ENCODE measurements at places on chromosomes 12 and 14.
A peak's percentile ranks its signal among the peaks of the same experiment; 100 is the strongest.

GRCh38 chr14:80772504-80772903 is 169.0 kb downstream of the CEP128 start:
- no peak for DNase-seq

DNA sequence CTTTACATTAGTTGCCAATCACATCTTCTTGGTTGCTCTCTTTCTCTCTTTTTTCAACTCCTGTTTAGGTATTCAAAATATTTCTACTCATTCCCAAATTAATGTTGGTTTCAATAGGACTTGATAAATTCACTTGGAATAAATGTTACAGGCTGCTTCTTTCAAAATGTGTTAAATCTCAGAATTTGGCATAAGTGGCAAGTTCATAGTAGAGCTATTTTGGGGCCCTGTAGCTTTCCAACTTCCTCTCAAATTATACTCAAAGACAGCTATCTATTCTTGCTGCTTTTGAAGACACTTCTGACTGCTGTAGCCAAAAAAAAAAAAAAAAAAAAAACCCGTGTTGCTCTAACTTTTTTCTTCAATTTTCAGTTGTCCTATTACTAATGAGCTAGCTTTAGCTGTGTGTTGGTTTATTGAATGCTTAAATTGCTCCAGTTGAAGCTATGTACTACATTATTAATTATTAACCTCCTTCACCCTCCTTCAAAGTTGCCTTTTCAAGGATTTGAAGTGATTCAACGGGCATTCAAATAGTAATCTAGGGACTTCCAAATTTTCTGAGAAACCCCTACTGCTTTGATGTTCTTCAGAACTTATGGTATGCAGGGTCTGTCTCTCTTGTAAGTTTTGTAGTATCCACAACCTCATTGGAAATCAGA is 554.6 kb upstream of the FLRT2 start:
- no peak for DNase-seq

- no peak for DNase-seq
Measured at GRCh38 chr14:103070971-103071542, 13.0 kb upstream of the LBHD2 start.

DNA sequence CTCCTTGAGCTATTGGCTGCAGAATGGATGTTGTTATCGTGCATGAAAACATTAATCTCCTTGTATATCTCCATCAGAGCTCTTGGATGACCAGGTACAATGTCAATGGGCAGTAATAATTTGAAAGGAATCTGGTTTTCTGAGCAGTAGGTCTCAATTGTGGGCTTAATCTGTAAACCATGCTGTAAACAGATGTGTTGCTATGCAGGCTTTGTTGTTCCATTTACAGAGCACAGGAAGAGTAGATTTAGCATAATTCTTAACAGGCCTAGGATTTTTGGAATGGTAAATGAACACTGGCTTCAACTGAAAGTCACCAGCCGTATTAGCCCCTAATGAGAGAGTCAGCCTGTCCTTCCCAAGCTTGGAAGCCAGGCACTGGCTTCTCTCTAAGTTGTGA is 50.4 kb downstream of the ATG14 start:
- DNase-seq: no peak

DNA sequence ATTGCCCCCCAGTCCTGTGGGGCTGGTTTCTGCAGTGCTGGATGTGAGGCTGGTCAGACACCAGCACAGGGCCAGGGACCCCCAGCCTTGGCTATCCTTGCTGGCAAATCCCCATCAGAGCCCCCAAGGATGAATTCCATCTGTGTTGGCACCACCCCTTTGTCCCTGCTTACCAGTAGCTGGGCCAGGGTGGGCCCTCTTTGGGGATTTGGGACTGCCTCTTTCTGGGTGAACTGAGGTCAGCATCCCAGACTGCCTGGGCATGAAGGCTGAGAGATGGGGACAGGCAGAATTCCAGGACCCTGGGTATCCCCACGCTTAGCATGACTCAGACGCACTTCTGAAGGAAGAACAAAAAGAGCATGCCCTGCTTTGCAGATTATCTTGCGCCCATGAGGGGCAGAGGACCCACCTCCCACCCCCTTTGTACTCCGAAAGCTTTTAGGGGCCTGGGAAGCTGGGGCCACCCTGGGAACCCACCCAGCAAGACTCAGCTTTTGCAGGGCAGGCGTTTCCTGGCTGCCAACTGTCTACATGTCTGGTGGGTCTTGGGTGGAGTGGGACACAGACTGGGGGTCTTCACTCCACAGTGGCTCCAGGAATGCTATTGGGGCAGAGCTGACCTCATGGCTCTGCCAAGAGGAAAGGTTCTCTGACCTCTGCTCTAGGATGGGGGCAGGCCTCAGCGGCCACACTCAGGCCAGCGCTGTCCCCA is 26.8 kb downstream of the RFLNA start:
- no peak for DNase-seq

- DNase-seq: no peak
Measured at GRCh38 chr14:87457720-87458119, 535.3 kb downstream of the GALC start.

- no peak for DNase-seq
Measured at GRCh38 chr12:71069311-71069710, 88.5 kb downstream of the TSPAN8 start.

- no peak for DNase-seq
Measured at GRCh38 chr14:72844524-72844923, 49.4 kb downstream of the DPF3 start.

DNA sequence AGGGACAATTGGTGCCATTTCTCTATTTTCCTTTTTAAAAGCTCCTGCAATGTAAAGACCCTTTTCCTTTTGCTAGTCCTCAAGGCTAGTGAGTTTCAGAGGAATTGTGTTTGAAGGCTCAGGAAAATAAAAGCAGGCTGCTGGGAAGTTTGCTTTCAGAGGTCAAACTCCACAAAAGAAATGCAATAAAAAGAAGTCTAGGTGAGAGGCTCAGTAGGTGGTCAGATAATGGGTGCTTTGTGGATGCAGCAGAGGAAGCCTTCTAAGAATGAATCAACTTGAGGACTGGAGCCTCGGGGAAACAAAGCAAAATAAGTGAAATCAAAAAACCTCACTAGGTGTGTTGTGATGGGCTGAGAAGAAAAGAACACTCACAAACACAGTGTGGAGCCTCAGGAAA is 10.3 kb downstream of the CCDC175 start:
- DNase-seq: no peak

GRCh38 chr14:69924201-69924600 is 45.0 kb downstream of the SMOC1 start:
- DNase-seq: no peak

GRCh38 chr12:93594766-93595311 is 22.4 kb downstream of the SOCS2 start:
- no peak for DNase-seq

DNA sequence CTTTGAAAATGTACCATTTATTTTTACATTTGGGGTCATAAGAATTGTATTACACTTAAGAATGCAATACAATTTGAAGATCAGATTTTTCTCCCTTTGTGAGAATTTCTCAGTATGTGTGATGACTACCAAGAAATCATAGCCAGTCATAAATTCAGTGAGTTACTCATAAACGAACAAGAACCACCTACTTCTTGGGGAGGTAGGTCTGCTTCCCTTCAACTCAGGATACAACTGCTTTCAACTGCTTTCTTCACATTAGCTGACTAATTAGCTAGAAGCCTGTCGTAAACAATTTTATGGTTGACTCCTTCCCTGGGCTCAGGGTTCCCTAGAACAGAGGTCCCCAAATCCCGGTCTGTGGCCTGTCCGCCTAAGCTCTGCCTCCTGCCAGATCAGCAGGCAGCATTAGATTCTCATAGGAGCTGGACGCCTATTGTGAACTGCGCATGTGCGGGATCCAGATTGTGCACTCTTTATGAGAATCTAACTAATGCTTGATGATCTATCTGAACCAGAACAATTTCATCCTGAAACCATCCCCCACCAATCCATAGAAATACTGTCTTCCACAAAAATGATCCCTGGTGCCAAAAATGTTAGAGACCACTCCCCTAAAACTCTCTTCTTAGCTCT is 3.7 kb downstream of the ANG start:
- DNase-seq: no peak

- DNase-seq: no peak
Measured at GRCh38 chr12:132326646-132327045, 2.7 kb downstream of the GALNT9 start.

GRCh38 chr14:92747701-92748258 is 647 bp downstream of the LGMN start:
- DNase-seq: no peak

- DNase-seq: no peak
Measured at GRCh38 chr12:53208877-53209463, 1.9 kb upstream of the ITGB7 start.

DNA sequence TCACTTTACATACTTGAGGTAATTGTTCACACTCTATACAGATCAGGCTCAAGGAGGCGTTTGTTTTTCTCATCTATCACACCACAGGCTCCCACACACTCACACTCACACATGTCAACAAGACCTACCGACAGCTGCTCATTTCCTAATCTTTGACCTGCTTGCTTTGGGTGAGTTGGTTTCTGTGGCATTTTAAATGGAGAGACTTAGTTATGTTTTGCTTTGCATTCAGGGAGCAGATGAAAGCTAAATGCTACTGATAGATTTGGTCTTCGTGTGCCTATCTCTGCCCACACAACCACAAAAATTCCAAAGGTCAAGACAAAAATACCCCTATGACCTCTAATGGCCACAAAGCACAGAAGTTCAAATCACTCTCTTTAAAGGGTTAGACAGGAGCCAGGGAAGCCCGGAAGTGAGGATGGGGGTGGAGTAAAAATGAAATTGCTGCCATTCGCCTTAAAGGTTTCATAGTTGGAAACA is 203.5 kb upstream of the G2E3 start:
- no peak for DNase-seq

GRCh38 chr14:102733326-102733725 is 43.9 kb upstream of the TRAF3 start:
- no peak for DNase-seq

- DNase-seq: no peak
Measured at GRCh38 chr12:52659395-52659794, 7.4 kb upstream of the KRT2 start.

- no peak for DNase-seq
Measured at GRCh38 chr14:99006276-99006675, 265.7 kb downstream of the BCL11B start.

GRCh38 chr14:99522934-99523703 is 41.9 kb downstream of the CCNK start:
- DNase-seq: no peak

DNA sequence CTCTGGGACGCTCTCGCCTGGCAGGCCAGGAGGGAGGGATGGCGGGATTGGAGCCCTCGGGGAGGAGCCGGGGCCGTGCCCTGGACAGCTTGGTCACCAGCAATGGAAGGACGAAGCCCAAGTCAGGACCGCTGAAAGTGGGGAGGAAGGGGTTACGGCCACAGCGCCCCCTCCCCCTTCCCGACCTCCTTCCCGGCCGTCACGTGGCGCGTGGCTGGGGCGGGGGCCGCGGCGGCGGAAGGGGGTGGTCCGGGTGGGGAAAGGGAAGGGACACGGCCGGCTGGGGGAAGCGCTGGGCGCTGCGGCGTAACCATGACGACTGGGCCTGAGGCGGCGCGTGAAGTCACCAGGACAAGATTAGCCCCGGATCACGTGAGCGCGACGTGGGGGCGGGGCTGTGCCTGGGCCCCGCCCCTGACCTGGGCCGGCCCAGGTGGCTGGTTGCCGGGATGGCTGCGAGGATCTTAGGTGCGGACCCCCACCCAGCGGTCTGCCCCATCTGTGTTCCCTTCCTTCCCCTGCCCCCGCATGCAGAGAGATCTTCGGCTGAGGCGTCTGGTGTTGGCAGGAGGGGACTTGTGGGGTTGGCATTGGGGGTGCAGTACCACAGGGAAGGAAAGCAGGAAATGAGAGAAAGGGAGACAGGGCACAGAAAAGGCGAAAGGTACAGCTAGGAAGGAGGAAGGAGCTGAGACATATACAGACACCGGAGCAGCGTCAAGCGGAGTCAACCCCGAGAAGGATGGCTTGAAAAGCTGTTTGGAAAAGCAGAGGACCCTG is 6.2 kb downstream of the MAP3K12 start:
- peak; percentile 71 for DNase-seq

DNA sequence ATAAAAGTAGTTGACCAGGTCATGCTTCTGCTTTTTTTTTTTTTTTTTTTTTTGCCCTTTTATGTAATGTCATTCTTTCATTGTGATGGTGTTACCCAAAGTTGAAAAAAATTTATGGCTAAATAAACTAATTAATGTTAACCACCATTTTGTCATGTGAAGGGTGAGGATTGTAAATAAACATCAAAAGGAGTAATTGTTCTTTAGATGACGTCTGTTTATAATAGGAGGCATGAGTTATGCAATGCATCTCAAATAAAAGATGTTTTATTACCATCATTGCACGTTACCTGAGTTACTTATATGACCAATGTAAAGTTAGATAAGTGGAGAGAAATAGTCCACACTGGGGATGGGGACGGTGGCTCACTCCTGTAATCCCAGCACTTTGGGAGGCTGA is 349.9 kb upstream of the PDE3A start:
- no peak for DNase-seq

- DNase-seq: no peak
Measured at GRCh38 chr12:101862245-101862644, 15.1 kb upstream of the DRAM1 start.

GRCh38 chr12:44875954-44876543 is at the start of gene NELL2:
TSS of gene NELL2 (minus strand) at chr12:44876315. CDS start at chr12:44875869, 446 bp downstream.
- DNase-seq: peak; percentile 55

DNA sequence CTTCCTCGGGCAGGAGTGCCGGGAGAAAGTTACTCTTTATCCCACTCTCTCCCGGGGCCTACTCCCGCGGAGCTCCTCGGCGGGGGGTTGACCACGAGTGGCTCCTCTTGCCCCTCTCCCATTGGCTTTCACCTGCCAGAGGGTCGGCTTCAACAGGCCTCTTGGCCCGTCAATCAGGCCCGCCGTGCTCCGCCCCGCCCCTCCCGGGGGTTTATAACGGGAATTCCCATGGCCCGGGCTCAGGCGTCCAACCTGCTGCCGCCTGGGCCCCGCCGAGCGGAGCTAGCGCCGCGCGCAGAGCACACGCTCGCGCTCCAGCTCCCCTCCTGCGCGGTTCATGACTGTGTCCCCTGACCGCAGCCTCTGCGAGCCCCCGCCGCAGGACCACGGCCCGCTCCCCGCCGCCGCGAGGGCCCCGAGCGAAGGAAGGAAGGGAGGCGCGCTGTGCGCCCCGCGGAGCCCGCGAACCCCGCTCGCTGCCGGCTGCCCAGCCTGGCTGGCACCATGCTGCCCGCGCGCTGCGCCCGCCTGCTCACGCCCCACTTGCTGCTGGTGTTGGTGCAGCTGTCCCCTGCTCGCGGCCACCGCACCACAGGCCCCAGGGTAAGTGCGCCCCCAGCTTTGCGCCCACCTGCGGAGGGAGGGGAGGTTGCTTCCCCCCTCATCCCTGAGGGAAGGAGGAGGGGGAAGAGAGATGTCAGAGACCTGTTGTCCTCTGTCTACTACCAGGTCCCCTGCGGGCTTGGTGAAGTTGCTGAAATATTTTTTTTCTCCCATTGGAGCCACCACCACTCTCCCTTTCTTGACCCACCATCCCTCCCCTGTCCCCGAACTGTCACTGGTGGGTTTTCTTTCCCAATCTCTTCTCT is at the start of gene SMOC1:
Gene SMOC1 (plus strand): TSS at position 242 of the 869 bp plus-strand sequence. CDS start 263 bp downstream, at position 505.
- no peak for DNase-seq

DNA sequence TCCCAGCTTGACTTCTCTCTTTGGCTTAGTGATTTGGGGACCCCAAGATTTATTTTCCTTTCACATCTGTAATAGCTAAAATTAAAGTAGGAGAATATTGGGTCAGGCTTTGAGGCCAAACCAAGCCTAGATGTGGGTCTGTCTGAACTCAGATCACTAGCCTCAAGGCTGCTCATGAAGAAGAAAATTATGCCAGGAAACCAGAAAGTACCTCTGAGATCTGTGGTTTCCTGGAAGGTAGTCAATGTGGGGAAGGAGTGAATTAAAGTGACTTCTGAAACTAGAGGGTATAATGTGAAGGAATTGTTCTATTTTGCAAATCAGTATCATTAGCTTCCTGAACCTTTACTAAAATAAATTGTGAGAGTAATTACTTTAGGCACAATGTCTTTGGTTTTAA is 13.4 kb upstream of the CLEC12A start:
- DNase-seq: no peak

Data from stimulated activated CD8-positive, alpha-beta memory T cell treated with anti-CD3 and anti-CD28 coated beads, Interleukin-2, amount 100 ng/mL, for 1 hour (primary cell).